ENCODE measurements at places on chromosomes 3 and 15. TPM values are rescaled to one million over a fixed set of nuclear protein-coding genes. Genes with fewer than 3 reads are reported as not detected.

Gene RTP4
- total RNA-seq, result 1.8 TPM

Gene FBN1
- total RNA-seq, result 172 TPM

- DNase-seq, result no peak
- H3K36me3 ChIP-seq, result no peaks in the 10 kb centered on the region
- no peak overlapping the region for H3K27ac ChIP-seq
Observed at GRCh38 chr15:77656294-77656693, 23.6 kb upstream of the LINGO1 start.

- no peak overlapping the region for H3K4me3 ChIP-seq
- no peaks in the 10 kb centered on the region for H3K36me3 ChIP-seq
- no peak overlapping the region for H3K27ac ChIP-seq
- H3K27me3 ChIP-seq, result no peaks in the 10 kb centered on the region
- no peak for DNase-seq
Observed at GRCh38 chr3:158148218-158148617, 38.3 kb downstream of the RSRC1 start.

DNA sequence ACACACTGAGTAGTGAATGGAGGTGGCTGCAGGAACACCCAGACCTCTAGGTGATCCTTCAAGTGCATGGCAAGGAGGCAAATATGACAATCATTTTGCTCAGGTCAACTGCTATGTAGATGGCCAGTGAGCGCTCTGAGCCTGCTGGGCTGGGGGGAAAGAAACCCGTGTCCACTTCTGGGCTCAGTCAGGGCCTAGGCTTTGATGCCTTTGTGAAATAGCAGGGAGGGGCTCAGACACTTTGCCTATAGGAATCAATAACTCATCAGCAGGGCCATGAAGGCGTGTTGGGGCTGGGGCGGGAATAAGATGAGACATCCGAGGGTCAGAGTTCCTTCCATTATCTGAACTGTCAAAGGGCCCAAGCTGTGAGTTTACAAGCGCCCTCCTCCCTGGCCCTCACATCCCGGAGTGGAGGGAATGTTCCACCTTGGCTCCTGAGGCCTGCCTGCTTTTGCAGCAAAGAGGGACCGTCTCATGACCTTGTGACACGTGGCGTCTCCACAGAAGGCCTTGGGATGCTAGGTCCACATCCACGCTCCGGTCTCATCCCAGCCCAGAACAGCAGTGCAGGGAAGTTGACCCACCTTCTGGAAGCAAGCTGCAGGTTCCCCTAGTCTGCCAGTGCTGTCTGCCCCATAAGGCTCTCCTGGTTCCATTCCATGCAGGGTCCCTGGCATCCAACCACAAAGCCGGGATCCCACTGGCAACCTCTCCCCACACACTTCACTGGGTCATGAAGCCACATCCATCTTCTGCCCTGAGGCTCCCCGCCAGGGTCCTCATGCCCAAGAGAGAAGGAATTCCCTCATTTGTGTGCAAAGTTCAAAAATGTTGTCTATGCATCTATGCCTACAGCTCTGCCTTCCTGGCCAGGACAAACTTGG lies 78.4 kb downstream of the CHSY1 start:
- no peak for DNase-seq
- H3K4me1 ChIP-seq, result no peaks in the 10 kb centered on the region
- H3K27me3 ChIP-seq, result no peaks in the 10 kb centered on the region
- H3K4me3 ChIP-seq, result no peak overlapping the region

DNA sequence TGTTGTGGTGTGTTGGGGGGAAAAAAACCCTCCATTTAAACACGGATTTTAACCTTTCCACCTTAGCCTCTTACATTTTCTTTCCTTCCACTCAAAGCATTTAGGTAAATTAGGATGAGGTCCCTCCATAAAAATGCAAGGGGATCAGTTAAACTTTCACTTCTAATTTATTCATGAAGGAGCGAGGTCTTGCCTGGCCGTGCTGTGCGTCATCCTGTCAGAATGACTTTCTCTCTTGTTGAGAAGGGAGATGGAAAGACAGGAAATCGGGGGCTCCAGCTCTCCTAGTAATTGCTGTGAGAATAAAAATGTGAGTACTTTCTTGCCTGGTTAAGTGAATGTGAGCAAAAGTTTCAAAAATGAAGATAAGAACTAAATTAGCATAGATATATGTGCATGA lies 962.3 kb upstream of the NR2F2 start:
- no peak overlapping the region for H3K27ac ChIP-seq
- H3K4me1 ChIP-seq, result peaks cover 12% of the 10 kb centered on the region
- no peaks in the 10 kb centered on the region for H3K36me3 ChIP-seq

DNA sequence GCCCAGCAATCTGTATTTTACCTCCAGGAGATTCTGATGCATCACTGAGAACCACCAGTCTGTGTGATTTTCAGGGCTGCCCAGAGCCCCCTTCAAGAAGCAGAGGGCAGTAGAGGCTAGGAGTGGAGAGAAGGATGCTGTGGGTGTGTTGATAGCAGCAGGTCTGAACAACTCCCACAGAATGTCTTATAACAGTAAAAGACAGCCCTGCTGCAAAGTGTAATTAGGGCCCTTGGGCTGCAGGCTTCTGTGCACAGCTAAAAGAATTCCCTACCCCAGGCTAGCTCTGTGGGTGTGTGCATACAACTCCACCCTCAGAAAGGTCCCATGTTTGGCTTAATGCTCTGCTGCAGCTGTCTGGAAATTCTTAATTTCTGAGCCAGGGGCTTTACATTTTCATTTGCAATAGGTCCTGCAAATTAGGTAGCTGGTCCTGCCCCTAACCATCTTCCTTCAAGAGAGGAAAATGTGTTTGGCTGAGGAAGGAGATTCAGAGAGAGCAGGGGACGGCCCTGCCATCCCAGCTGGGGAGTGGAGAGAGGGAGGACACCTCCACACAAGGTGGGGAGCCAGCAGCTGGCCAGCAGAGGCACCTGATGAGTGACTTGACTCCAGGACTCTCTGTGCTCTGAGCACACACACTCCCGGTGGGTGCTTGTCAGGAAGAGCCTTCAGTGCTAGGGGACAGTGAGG lies 43.2 kb upstream of the RAB6B start:
- DNase-seq, result no peak
- H3K27me3 ChIP-seq, result no peaks in the 10 kb centered on the region
- H3K4me3 ChIP-seq, result no peak overlapping the region

GRCh38 chr3:55059027-55059629 lies 131.3 kb upstream of the LRTM1 start:
- no peak for DNase-seq
- H3K36me3 ChIP-seq, result no peaks in the 10 kb centered on the region
- H3K27me3 ChIP-seq, result no peaks in the 10 kb centered on the region
- no peak overlapping the region for H3K27ac ChIP-seq
- H3K4me3 ChIP-seq, result no peak overlapping the region
- H3K4me1 ChIP-seq, result no peaks in the 10 kb centered on the region

- H3K4me1 ChIP-seq, result no peaks in the 10 kb centered on the region
- DNase-seq, result no peak
- peak overlapping the region; percentile 5 for H3K27ac ChIP-seq
- H3K36me3 ChIP-seq, result no peaks in the 10 kb centered on the region
- H3K4me3 ChIP-seq, result no peak overlapping the region
Observed at GRCh38 chr3:119311081-119311925, 17.1 kb downstream of the ARHGAP31 start.

Gene SEMA5B
- total RNA-seq, result 1.4 TPM

DNA sequence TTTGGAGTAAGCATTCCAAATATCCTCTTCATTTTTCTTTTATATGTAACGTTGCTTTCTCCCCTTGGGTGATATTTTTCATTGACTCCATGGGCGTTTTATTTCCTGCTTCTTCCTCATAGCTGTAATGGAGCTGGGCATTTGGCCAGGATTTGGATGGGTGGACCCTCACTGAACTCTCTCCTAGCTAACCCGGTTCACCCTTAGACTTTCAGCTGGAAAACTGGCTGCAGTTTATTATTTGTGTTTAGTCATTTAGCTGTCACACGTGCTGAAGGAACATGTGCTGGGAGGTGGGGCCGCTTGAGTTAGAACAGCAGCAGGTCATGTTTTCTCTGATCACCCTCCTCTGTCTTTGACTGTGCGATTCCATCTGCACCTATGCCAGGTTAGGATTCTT lies 407.6 kb downstream of the ZIC1 start:
- no peaks in the 10 kb centered on the region for H3K36me3 ChIP-seq
- H3K4me3 ChIP-seq, result no peak overlapping the region
- peak; percentile 18 for DNase-seq
- H3K27ac ChIP-seq, result no peak overlapping the region

DNA sequence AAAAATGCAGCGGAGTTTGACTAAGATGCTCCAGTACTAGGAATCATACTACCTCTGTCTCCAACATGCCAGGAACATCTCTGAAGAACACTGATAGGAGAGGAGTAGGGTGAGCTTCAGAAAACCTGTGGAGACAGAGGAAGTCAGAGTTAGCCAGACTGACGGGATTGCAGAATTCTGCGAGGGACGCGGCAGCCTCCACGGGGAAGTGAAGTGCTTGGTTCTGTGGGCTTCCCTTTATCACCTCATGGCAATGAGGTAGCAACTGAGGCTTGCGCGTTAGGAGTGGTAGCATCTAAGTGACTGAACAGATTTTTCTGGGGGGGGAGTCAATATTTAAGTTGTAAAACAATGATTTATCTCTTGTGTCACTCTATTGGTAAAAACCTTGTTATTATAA lies 226.3 kb downstream of the MCTP2 start:
- no peak overlapping the region for H3K4me3 ChIP-seq
- no peak for DNase-seq
- no peaks in the 10 kb centered on the region for H3K36me3 ChIP-seq
- H3K4me1 ChIP-seq, result no peaks in the 10 kb centered on the region
- H3K27ac ChIP-seq, result no peak overlapping the region
- no peaks in the 10 kb centered on the region for H3K27me3 ChIP-seq

Gene IGDCC3
- 15.1 TPM for total RNA-seq

Gene RBM5
- total RNA-seq, result 150 TPM

GRCh38 chr3:178388473-178388872 lies 147.8 kb upstream of the KCNMB2 start:
- no peak overlapping the region for H3K27ac ChIP-seq
- no peak for DNase-seq
- H3K27me3 ChIP-seq, result no peaks in the 10 kb centered on the region
- H3K4me1 ChIP-seq, result peaks cover 16% of the 10 kb centered on the region

DNA sequence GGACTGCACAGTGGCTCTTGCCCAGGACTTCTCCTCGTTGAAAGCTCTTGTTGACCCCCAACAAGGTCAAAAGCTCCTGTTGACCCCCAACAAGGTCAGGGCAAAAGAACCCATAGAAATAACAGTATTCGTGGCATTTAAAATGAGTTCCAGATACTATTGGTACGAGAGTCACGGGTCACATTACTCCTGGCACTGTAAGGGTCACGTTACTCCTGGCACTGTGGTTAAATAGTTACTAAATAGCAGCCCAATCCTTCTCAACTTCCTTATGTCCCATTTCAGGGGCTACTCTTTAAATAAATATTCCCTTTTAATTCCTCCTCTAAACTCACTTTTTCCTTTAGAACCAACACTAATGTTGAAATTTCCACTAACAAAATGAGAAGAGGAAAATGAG lies 18.2 kb upstream of the ADCY5 start:
- no peaks in the 10 kb centered on the region for H3K36me3 ChIP-seq
- H3K27ac ChIP-seq, result no peak overlapping the region
- no peak overlapping the region for H3K4me3 ChIP-seq

DNA sequence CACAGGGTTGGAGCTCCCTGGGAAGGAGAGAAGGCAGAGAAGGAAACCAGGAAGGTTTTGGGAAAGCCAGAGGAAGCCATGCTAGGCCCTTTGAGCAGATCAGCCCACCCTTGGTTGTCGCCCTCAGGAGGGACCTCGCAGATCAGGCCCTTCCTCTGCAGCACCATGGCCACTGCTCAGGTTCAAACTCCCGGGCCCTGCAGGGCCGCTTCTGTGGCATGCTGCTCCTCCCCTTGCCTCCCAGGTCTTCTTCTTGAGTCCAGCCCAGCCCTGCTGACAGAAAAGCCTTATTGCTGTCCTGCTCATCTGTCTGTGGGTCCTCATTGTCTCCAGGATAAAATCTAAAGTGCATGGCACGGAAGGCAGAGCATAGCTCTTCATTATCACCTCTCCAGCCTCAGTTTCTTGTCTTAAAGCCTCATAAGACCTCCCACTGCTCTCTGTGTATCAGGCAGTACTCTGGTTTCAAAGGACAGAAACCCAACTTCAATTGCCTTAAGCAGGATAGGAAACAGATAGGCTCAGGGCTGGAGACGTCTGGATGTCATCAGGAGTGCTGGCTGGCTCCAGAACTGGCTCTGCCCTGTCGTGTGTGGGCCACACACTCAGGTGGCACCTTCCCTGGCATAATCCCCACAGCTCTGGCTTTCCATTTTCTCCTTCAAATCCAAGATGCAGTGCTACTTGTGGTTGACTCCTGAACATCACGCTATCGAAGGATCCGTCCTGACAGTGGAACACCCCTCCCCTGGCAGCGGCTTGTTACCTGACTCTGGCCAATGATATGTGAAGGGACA lies 118.5 kb downstream of the EEFSEC start:
- H3K27ac ChIP-seq, result no peak overlapping the region
- H3K36me3 ChIP-seq, result no peaks in the 10 kb centered on the region
- no peak overlapping the region for H3K4me3 ChIP-seq
- no peak for DNase-seq
- peaks cover 3% of the 10 kb centered on the region for H3K4me1 ChIP-seq

DNA sequence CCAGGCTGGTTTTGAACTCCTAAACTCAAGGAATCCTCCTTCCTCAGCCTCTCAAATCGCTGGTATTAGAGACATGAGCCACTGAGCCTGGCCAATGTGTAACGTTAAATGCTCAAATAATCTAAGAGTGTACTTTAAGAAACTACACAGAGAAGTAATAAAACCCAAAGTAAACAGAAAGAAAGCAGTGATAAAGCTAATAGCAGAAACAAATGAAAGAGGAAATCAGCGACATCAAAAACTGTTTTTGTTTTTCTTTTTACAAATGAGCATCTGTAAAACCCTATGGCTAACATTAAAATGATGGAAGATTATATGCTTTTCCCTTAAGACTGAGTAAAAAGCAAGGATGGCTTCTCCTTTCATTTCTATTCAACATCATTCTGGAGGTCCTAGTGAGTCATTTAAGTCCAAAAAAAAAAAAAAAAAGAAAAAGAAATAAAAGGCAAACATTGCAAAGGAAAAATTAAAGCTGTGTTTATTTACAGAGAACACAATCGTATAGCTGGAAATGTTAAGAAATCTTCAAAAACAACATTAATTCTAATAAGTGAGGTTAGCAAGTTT lies 36.8 kb upstream of the FNDC3B start:
- H3K36me3 ChIP-seq, result no peaks in the 10 kb centered on the region
- H3K27me3 ChIP-seq, result no peaks in the 10 kb centered on the region
- H3K4me3 ChIP-seq, result no peak overlapping the region
- H3K27ac ChIP-seq, result peak overlapping the region; percentile 22
- H3K4me1 ChIP-seq, result no peaks in the 10 kb centered on the region

- H3K27ac ChIP-seq, result no peak overlapping the region
- H3K36me3 ChIP-seq, result no peaks in the 10 kb centered on the region
- no peaks in the 10 kb centered on the region for H3K27me3 ChIP-seq
Observed at GRCh38 chr3:36876181-36876936, 68.5 kb downstream of the TRANK1 start.

- DNase-seq, result no peak
- H3K4me1 ChIP-seq, result no peaks in the 10 kb centered on the region
- H3K4me3 ChIP-seq, result no peak overlapping the region
- no peaks in the 10 kb centered on the region for H3K36me3 ChIP-seq
Observed at GRCh38 chr15:92018535-92019239, 165.2 kb downstream of the SLCO3A1 start.
